NB4 (cell line): ENCODE measurements at places on chromosomes 2 and 18.

DNA sequence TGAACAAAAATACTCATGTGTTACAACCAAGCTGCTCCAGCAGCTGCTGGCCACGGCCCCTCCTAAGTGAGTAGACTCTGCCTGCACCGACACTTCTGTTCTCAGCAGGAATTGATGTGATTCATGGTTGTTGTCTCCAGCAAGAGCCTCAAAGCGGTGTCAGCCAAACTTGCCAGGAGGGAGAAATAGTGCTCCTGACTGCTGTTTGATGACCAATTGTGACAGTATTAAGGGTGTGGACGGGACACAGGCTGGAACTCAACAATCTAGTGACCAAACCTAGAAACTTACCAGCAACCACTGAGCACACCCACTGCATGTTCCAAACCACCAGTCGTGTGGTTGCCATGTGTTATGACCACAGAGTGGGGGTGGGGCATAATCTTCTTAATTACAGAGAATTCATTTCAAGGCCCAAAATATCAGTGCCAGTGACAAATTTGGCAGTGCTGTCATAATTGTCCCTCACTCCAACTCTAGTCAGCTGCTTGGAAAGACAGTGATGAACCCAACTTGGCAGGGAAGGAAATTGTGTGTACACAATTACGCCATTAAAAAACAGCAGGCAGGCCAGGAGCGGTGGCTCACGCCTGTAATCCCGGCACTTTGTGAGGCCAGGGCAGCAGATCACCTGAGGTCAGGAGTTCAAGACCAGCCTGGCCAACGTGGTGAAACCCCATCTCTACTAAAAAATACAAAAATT is 30.4 kb downstream of the FBLN7 start:
- no peak for DNase-seq

GRCh38 chr2:181553244-181553643 is 96.1 kb downstream of the ITGA4 start:
- DNase-seq: no peak

- DNase-seq: peak; percentile 70
Observed at GRCh38 chr2:61995065-61995464, 89.6 kb downstream of the COMMD1 start.

GRCh38 chr18:48889981-48890762 is 60.6 kb downstream of the SMAD7 start:
- no peak for DNase-seq

DNA sequence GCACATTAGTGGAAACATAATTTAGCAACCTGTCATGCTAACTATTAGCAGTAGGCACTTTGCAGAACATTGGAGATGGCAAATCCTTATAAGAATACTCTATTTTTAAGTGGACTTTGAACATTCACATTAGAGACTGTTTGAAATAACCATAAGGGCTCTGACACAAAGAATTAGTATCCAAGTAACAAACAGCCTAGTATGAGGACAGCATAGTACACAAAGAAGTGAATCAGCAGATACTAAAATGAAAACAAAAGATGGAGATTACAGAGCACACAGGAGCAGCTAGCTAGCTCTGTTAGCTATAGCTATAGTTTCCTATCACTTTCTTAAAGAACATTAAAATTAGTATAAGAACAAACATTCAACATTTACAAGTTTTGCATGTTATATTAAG is 256.3 kb upstream of the SPOPL start:
- no peak for DNase-seq

DNA sequence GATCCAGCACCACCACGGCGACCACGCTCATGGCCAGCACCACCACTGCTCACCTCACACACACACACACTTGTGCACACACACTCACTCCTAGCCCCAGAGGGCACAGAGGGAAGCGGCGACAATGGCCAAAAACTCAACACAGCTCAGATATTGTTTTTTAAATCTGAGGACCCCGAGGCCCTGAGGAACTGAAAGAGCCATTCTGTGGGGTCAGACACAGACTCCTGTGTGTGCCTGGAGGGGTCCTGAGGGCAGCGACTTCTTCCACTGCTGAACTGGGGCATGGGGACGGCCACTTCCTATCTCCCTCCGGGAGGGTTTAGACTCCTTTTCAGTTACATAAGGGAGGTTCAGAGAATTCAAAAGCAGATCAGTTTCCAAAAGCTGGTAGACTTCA is 116.6 kb upstream of the PXDN start:
- no peak for DNase-seq

DNA sequence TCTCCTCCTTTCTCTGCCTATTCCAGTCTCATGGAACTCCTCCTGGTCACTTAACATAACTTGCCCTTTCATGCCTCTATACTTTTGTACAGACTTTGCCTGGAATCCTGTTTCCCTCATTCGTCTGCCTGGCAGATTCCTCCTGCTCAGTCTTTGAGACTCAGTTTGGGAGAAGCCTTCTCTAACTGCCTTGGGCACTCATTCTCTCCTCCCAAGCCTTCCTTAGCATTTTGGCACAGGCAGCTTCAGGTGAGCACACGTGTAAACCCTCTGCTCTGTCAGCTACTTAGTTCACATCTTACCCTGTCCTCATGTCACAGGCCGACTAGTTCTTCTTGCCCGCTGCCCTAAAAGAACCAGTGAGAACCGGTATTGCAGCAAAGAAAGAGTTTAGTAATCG is 6.0 kb upstream of the FAM98A start:
- no peak for DNase-seq

- no peak for DNase-seq
Observed at GRCh38 chr2:168033966-168034365, 213.4 kb downstream of the STK39 start.

GRCh38 chr2:20052861-20053281 is 1.4 kb upstream of the LAPTM4A start:
- no peak for DNase-seq

GRCh38 chr18:79597176-79597830 is 82.3 kb upstream of the CTDP1 start:
- DNase-seq: no peak

DNA sequence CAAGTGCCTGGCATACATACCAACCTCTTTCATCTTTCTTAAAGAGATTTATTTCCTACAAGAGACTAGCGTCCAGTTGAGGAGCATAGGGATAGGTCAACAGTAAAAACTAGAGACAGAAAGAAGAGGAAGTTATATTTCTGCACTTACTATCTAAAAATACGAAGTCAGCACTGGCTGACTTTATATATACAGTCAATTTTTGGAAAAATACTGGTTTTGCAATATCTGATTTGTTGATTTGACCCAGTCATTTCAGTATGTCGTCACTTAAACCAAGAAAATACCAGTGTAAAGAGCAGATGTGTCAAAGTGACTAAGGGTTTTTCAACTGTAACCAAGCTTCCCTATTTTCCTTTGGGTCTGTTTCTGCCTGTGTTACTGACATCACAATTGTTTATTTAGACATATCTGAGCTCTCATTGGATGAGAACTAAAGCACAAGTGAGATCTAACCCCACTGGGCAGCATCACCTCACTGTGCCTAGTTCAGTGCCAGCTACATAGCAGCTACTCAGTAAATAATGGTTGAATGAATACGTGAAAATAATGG is 23.0 kb downstream of the CYTIP start:
- DNase-seq: peak; percentile 78

DNA sequence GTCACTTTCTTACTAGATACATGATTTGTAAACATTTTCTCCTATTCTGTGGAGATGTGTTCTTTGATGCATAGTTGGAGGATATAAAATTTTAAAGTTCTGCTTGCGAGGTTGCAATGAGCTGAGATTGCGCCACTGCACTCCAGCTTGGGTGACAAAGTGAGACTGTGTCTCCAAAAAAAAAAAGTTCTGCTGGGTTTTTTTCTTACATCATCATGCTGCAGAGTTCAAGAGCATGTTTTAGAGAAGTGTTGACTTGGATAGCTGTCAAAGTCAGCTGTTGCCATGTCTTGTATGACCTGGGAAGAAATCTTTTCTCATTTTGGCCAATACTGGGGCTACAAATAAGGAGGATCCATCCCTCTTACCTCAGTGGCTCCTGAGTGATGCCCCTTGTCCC is 71.3 kb downstream of the UGGT1 start:
- no peak for DNase-seq

DNA sequence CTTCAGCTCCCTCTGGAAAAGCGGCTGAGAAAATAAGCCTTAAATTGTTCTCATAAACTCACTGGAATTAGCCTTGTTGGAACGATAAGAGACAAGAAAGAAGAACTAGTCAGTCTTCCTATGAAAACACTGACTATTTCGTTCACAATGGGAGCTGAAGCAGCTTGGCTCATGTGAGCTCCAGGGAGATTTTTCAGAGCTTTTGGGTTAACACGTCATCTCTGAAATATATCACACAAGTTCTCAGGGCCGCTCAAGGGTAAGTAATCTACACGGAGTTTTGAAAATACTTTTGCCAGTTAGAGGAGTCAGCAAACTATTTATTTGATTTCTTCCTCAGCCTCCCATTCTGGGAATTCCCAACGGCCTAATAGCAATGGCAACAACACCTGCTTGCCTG is 316.2 kb upstream of the MGAT5 start:
- no peak for DNase-seq

DNA sequence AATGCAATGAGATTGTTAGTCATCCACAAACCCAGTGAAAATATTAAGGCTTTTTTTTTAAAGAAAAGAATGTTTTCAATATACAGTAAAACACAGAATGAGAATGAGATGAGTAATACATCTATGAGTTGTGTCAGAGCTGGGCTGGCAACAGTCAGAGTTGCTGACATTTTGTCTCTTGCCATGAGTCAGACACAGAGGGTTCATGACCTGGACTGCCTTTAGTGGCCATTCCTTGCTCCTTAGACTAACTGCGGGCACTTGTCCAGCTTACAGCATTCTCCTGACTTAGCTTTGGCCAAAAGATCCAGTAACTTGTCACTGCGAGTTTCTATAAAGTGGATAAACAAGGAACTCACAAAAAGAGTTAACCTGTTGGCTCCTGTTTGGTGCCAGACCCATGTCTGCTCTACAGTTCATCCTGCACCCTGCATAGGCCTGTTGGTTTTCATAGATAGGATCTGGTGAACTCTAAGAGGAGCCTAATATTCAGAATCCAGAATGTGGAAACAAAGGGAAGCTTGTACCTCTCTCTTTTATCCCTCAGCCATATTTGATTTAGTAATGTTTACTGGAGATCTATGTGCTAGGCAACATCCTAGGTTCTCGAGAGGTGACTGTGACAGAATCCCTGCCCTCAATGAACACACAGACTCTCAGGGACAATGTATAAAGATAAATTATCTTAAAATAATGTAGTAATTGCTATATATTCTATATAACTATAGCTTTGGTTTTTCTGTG is 391.5 kb upstream of the VWC2L start:
- no peak for DNase-seq

DNA sequence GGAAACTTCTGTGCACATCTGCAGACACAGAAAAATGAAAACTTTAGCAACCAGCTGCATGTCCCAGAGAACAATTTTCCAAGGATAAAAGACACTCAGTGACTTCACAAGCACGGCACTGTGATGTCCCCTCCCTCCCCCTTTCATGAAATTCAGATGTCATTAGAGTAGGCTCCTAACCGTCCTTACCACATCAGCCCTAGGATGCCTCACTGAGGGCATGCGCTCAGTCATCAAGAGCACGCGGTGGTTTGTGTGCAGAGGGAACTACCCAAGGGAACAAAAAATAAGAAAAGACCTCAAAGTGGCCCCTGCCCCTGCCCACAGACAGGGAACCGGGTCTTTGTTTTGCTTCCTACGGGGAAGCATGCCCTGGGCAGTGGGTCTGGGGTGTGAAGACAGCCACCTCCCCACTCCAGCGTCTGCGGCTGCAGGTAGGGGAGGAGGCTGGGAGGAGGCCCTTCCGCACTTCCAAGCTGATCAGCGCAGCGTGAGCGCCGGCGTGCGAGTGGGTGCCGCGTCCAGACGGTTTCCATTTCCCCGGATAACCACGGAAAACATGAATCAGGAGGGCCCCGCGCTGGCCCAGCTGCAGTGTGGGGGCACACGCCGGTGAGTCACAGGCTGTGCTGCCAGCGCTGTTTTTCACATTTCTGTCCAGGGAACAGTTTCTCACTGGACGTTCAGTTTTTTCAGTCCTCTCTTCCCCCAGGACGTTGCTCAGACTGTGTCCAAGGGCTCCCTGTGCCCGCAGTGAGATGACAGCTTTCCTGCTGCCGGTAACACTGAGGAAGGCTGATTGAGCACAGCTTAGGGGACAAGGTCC is 70.6 kb downstream of the COPS8 start:
- peak; percentile 60 for DNase-seq

DNA sequence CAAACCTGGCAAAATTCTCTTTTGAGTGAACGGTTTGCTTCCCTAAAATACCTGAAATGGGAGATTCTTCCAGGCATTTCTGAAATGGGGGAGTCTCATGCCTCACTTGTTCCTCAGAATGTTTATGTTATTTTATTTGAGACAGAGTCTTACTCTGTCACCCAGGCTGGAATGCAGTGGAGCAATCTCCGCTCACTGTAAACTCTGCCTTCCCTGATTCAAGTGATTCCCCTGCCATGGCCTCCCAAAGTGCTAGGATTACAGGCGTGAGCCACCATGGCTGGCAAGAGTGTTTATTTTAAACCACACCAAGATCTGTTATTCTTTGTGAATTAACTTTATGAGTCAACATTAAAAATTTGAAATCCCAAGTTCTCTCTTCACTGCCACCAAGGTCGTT is 6.4 kb upstream of the FHL2 start:
- DNase-seq: no peak

DNA sequence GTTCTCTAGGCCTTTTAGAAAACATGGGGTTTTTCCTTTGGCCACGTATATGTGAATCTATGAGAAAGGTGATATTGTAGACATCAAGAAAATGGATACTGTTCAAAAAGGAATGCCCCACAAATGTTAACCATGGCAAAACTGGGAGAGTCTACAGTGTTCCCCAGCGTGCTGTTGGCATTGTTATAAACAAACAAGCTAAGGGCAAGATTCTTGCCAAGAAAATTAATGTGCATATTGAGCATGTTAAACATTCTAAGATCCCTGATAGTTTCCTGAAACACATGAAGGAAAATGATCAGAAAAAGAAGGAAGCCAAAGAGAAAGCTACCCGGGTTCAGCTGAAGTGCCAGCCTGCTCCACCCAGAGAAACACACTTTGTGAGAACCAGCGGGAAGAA is 64.9 kb downstream of the CYBRD1 start:
- DNase-seq: no peak

DNA sequence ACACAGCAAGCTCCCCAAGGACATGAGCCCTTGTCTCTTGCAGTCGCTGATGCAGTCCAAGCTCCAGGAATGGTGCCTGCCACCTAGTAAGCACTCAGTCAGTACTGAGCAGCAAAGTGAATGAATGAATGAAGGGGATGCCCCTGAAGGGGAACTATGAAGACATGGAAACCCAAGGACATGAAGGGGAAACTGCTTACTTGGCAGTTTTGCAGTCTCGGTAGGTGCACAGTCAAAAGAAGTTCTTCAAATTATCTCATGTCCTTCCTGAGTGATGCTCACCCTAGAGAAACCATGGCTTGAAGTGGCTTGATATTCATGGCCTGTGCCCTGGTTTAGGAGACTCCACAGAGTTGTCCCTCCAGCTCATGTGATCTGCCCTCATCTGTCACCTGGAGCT is 102.1 kb upstream of the DLX2 start:
- no peak for DNase-seq

GRCh38 chr2:65165558-65165957 is 35.7 kb upstream of the RAB1A start:
- DNase-seq: peak; percentile 80
